ENCODE measurements at places on chromosomes 16 and 17. TPM values are rescaled to one million over a fixed set of nuclear protein-coding genes. Genes with fewer than 3 reads are reported as not detected.

PNMT gene
- total RNA-seq = not detected

USP43 gene
- total RNA-seq = 0.07 TPM

ACBD4 gene
- 5.5 TPM for total RNA-seq

PRSS27 gene
- 0.07 TPM for total RNA-seq

PRSS53 gene
- total RNA-seq = 0.92 TPM

DNA sequence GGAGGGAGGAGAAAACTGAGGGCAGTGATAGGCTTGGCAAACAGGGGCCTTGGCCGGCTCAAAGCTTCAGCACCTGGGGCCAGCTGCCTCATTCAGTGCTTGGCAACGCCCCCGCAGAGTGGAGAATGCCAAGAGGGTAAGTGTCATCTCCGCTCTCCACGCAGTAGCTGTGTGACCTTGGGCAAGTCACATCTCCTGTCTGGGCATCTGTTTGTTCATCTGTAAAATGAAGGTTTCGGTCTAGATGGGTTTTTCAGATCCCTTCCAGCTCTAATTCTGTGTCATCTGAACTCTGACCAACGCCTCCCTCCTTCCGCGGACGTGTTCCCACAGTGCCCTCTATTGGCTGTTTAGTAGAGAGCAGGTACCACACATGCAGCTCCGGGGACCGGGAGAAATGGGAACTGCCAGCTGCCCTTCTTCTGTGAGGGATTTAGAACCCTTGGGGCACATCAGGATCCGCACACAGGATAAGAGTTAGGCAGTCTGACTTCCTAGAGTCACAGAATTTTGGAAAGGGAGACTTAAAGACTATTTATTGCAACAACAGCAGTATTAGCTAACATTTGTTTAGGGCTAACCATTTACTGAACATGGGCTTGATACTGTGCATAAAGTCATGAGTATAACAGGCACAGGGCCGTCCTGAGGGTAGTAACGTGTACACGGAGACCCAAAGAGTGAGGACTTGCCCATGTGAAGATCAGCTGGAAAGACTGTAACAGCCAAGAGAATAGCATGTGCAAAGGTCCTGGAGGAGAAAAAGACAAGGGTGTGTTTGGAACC, 26.8 kb downstream of the GP2 start:
- no peak for DNase-seq

DNA sequence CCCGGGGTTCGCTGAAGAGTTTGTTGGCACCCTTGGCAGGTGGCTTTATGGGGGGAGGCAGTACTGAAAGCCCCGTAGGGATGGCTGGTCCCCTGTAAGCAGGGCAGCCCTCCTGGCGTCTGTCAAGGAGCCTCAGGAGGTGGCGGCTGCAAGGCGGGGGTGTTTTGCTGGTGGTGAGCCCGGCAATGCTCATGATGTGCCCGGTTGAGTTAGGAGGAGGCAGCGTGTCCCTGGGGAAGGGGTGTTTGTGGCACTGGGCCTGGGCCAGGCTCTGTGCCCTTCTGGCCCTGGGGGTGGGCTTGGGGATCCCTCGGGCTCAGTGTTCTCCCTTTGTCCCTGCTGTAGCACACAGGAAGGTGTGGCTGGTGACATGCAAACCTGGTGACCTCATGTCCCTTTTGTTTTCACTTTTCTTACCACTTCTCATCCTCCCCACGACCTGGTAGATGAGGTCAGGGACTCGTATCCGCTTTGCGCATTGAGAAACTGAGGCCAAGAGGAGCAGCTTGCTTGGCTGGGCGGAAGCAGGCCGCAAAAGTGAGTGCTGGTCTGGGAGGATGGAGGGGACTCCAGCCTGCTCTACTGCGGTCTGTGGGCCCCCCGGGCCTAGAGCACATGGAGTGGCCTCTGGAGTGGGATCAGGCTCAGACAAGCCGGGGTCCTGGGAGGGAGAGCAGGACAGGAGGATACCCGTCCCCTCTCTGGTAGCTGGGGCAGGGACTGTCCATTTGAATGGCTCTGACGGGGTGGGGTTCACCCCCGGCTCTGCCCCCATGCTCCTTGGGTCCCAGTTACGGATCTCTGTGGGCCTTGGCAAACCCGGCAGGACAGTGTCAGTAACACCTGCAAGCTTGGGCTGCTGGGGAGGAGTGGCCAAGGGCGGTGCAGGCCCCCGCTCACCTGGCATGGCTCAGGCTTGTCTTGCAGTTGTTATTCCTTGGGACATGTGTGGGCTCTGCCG, 2.2 kb downstream of the SNN start:
- no peak for DNase-seq

SRR gene
- 11.4 TPM for total RNA-seq

DNA sequence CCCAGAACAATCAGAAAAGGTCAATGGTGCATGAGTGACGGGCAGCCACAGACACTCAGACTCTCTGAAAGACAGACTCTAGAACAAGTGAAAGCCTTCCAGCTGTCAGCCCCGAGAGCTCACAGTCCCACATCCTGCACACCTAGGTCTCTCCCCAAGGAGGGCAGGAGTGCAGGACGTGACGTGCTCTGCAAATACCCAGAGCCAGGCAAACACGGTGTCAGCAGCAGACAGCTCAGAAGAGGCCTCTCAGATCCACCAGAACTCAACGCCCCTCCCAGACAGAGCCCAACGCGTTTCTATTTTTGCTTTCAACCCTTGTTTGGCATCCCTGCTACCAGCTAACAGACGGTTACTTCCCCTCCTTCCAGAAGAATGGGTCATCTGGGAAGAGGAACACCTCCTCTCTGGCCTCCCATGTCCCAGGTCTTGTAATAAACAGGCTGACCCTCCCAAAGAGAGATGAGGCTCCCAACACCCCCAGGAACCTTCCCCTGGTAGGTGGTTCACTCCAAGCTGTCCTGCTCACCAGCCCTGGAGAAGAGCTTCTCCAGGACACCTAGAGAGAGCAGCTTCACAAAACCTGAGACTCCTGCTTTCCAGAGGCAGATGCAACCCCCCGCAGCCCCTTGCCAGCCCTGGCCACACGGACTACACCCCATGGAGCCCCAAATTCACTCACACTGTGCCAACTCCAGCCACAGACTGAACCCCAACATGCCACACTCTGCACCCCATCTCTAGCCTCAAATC, 7.6 kb downstream of the PITPNM3 start:
- DNase-seq = no peak

CIBAR2 gene
- total RNA-seq = not detected

DNA sequence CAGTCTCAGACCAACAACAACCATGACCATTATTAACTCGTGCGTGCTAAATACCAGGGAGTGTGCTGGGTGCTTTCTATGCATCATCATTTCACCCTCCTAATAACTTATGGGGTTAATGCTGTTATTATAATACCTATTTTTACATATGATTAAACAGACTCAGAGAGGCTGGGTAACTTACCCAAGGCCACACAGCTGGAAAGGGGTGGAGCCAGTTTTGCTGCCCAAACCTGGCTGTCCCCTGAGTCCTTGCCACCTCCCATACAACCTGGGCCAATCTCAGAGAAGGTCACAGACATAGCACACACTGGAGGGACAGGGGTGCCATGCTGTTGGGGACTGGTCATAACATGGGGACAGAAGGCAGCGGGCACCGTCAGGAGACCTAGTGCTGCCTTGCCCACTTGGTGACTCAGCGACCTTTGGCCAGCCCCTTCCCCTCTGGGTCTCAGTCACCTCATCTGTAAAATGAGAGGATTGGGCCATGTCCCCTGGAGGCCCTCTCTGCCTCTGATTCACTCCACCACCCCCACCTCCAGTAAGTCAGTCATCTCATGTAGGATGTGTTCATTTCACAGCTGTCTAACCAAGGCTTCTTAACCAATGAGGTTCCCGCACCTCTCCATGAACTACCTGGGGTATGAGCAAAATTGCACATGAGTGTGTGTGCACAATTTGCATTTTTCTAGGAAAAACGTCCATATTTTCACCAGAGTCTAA, 11.4 kb upstream of the FADS6 start:
- no peak for DNase-seq

DNA sequence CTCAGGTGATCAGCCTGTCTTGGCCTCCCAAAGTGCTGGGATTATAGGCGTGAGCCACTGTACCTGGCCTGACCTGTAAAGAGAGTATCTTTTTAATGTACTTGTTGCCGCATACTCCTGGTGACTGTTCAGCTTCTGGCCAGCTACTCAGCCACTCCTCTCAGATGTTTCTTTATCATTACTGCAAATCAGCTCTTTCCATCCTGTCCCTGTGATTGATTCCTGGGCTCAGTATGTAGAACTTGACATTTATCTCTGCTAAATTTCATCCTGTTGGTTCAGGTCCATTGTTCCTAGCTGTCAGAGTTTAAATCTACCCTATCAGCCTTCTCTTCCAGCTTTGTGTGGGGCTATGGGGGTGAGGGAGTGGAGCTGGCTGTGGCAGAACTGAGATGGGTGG, 211.5 kb upstream of the ASIC2 start:
- DNase-seq = no peak

GRCh38 chr17:45103269-45103795, 29.0 kb downstream of the PLCD3 start:
- no peak for DNase-seq

DNA sequence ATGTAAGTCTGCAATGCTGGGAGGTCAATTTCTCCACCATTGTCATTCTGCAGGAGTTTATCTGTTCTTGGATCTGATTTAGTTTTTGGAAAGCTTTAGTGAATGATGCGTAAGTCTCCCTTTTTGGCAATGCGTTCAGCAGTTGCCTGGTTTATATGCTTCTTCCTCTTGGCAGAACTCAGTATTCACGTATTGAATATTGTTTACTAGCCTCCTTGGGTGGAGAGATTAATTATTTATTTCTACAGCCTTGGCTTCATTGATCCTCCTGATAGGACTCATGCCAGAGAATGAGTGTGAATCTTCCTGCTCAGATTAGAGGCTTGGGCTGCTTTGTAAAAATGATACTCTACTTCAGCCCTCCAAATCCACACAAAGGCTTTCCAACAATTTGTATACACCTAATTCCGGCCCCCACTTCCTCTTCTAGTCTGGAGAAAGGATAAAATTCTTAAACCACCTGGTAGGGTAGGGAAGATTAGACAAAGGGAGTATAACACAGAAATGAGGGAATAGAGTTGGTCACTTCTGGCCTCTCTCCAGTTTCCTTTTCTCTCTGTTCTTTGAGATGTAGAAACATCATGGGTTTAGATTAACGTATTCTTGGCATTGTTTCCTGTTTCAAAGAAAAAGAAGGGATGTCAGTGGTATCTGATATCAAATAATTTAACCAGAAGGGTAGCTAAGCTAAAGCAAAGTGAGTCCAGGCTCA, 929.8 kb downstream of the KCNJ2 start:
- DNase-seq = no peak

- no peak for DNase-seq
Observed at GRCh38 chr17:20273741-20274500, 193.4 kb downstream of the LGALS9B start.

- DNase-seq = no peak
Observed at GRCh38 chr16:49698931-49699840, 156.7 kb downstream of the ZNF423 start.
